ENCODE measurements at places on chromosomes 3 and 15.

- DNase-seq: no peak
These were observed 24.0 kb downstream of the STX19 start for GRCh38 chr3:94004301-94004910.

- no peak for DNase-seq
These were observed 1.0 kb downstream of the RASL12 start for GRCh38 chr15:65066635-65067316.

- DNase-seq: no peak
These were observed 105.3 kb upstream of the PEX5L start for GRCh38 chr3:180142041-180142440.

DNA sequence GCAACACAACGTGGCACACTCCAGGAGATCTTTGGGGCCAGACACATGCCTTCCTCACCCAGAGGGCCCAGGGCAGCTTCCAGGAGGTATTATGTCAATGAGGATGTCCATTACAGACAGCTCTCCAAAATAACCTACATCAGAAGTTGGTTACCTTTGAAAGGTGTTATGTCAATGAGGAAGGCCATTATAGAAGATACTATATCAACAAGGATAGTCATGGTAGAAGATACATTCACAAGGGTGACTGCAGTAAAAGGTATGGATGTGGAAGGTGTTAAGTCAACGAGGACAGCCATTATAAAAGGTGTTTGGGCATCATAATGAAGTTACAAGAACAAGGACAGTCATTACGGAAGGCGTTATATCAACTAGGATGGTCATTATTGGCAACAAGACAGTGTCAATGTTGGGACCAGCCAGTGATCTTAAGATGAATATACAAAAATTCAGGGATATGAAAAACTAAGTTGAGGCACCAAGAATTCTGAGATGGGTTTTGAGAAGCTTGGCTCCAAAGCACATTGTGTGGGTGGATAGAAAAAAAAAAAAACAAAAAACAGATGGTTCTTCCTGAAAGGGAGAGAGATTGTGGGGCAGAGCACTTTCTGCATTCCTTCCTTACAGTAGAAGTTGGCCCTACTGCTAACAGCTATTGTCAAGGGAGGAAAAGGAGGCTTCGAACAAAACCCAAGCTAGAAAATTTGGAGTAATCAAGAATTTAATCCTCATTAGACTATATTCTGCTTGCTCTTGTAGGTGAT, 11.2 kb downstream of the CDCP1 start:
- DNase-seq: no peak

DNA sequence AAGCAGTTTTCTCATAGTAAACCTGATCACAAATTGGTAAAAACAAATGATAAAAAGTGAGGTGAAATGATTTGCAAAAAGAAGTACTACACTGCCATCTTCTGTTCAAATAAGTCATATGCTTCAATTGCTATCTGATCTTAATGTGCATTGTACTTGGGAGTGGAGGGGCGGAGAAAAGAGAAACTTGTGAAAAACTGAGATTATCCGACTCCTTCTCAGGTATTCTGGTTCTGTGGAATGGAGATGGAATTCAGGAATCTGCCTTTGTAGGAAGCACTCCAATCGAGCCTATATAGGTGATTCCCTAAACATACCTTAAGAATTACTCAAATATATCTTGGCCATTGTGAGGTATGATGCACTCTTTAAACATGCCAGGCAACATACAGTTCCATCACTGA, 180.6 kb downstream of the CHL1 start:
- DNase-seq: no peak

DNA sequence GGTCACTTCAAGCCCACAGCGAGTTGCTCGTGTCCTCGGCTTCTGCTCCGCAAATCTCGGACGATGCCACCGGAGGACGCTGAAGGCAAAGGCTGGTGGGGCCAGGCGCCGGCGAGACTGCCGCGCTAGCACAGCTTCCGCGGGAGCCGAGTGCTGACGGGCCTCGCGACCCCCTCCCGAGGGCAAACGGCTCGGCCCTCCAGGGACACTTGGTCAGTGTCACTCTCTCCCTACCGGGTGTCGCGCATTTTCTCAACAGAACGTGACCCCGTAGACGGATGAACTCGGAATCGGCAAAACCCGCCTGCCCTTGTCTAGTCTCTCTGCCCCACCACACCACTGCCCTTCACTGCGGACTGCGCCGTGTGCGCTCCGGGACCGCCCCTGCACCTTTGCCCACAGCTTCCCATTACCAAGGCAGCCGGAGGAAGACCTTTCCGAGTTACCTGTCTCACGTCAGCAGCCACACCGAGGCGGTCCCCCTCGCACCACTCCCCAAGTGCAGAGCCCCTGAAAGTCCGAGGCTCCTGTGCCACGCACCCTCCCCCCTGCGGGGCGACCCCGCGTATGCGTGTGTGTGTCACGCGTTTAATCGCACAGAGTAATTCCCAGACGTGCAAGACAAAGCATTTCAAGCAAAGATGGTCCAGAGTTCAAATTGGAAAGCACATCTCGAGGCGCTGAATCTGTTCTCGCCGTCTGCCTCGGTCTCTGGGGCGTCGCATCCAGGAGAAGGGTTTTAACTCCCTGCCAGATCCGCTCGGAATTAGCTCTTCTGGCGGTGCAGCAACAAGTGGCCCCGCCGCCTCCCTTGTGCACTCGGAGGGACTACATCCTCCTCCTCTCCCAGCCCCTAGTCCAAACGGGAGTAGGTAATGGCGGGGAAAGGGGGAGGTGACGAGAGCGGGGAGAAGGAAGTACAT, 245.0 kb upstream of the TOPAZ1 start:
- DNase-seq: no peak

- no peak for DNase-seq
These were observed 70.0 kb upstream of the LIMD1 start for GRCh38 chr3:45524565-45524964.
